Stimulated activated CD8-positive, alpha-beta memory T cell treated with anti-CD3 and anti-CD28 coated beads, Interleukin-7, amount 100 ng/mL, for 1 hour (primary cell): ENCODE measurements at places on chromosomes 7 and 10.

DNA sequence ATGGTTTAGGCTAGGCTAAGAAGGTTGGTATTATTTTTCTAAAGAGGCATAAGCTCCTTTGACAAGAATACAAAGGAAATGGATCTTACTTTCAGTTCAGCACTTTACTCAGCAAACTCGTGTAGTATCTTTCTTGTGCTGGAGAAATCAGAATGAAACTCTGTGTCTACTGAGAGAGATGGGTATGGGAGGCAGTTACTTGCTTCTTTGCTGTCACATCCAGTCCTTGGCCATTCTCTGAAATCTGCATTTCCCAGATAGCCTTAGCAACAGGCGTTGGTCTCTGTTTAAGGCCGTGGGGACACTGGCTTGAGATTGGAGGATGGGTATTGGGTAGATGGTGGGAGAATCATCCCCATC is 180.5 kb downstream of the NRP1 start:
- no peak for DNase-seq

GRCh38 chr10:60312818-60313588 is 76.7 kb downstream of the ANK3 start:
- no peak for DNase-seq

DNA sequence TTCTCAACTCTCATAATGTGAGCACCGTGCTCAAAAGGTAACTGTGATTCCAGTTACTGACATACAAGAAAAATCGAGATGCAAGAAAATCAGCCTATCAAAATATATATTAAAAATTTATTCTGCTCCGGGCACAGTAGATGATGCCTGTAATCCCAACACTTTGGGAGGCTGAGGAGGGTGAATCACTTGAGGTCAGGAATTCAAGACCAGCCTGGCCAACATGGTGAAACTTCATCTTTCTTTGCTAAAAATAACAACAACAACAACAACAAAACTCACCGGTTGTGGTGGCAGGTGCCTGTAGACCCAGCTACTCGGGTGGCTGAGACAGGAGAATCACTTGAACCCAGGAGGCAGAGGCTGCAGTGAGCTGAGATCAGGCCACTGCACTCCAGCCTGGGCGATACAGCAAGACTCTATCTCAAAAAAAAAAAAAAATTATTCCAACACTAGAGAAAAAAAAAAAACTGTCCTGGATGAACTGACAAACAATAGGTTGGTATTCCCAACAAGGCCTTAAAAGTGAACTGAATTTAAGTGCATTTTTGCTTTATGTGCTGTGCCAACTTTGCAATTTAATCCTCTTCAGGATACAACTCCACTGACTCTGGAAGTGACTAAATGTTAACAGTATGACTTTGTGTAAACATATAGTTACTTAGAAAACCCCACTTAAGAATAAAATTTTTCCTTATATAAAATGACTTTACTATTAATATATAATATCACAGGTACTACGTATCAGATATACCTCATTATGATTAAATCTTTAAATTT is 51.1 kb downstream of the JMJD1C start:
- no peak for DNase-seq

DNA sequence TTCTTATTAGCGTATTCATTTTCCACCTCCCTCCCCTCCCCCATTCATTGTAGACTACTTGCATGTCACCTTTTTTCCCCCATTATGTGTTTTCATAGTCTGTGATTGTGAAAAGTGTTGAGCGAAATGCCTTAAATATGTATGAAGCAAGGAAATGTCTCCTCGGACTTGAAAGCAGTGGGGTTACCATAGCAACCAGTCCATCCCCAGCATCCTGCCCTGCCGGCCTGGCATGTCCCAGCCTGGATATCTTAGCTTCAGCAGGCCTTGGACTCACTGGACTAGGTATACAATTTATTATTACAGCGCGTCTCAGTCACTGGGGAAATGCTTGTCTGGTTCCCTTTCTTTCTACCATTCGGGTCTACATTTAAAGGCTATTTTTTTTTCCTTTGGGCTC is 283.6 kb downstream of the BICC1 start:
- DNase-seq = no peak

DNA sequence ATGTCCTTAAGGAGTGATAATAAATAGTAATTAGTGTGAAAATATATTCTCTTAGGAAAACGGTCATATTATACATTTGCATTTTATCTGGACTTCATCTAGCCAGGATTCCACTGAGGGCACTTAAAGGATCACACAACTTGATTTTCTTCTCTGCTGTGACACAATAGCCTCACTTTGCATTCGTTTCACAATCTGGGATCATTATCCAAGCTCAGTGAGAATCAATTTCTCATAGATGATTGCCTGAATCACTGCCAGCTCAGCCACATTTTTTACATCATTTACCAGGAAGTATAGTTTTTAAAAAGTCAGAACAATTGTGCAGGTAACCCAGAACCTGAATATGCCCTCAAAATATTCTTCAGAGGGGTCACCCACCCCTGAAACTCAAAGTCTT is 68.9 kb downstream of the PTPRZ1 start:
- DNase-seq = no peak

GRCh38 chr10:13395540-13395939 is 47.4 kb upstream of the SEPHS1 start:
- DNase-seq = no peak

DNA sequence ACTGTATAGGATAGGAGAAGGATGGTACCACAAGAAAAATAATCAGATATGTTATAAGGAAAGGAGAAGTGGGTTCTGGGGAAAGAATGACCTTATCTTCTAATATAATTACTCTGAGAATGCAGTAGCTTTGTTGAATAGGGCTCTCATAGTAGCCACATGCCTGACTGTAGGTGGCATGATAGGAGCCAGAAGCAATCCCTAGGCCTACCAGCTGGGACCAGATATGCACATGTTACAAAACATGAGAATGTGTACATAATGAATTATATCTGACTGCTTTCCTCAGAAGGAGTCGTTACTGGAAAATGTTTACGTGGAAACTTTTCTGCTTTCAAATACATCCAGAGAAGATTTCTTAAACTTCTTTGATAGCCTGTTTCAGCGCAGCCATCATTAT is 53.2 kb upstream of the FAM3C start:
- DNase-seq = no peak

DNA sequence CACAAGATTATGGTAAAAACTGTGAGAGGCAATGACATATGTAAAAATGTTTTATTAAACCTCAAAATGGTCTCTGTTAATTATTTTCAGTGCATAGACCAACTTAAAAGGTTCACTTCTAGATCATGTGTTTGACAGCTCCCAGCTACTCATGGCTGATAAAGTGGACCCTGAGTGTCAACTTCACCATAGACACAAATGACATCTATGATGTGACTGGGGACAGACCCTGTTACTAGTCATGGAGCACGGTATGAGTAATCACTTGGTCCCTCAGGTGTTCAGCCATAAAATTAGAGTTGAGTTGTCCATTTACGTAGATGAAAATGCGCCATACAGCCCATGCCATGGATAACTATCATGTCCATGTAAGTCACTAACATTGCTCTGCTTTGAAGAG is 199.8 kb downstream of the ZNF365 start:
- no peak for DNase-seq

- no peak for DNase-seq
These were observed 282.2 kb upstream of the GALNT17 start for GRCh38 chr7:70849580-70850235.

DNA sequence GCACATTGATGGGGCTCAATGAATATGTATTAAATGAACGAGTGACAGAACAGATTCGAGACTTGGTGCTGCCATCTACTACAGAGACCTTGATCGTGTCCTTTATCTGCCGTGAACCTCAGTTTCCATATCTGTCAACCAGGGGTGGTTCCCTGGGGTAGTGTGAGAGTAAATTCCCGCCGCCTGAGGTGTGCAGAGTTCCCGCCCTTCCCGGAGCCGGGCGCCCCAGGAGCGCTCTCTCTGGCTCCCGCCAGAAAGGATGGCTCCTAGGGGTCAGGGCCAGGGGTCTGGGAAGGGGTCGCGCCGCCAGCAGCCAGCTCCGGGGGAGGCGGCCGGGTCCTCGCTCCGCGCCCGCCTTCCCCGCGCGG is 333 bp upstream of the PLCE1 start:
- no peak for DNase-seq

GRCh38 chr10:127882801-127883459 is 9.8 kb downstream of the CLRN3 start:
- no peak for DNase-seq

- no peak for DNase-seq
These were observed 118.8 kb upstream of the MYO3A start for GRCh38 chr10:25815236-25815635.

GRCh38 chr7:16021851-16022250 is 335.4 kb upstream of the MEOX2 start:
- DNase-seq = no peak

DNA sequence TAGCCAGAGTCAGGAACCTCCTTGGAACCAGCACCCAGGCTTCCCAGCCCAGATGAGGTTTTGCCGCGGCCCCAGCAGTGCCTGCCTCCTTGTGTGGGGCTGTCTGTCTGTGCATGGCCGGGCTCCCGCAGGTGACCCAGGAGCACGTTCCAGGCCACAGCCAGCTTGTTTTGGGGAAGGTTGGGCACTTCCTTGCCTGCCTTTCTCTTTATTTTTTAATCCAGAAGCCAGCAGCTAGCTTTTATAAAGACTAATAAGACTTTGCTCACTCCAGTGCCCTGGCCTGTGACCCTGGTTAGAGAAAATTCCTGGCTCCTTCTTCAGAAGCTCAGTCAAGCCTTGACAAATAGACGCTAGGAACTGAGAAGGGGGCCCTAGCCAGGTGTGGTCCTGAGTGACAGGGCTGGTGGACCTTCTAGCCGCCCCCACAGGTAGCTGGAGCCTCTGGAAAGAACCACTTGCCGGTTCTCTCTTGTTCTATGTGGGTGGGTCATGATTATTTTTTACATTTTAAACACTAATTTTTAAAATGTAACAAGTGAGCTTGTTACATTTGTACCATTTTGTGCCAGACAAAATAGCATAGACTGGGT is 837 bp downstream of the SLC29A3 start:
- DNase-seq = no peak

- DNase-seq = no peak
These were observed 205.2 kb downstream of the STK31 start for GRCh38 chr7:23915236-23915635.
